Mammary epithelial cell (primary cell): ENCODE measurements at places on chromosomes 6 and 20. TPM values are rescaled to one million over a fixed set of nuclear protein-coding genes. Genes with fewer than 3 reads are reported as not detected.

SCUBE3 gene
- total RNA-seq, result 0.19 TPM in 1 of 2 replicates, not detected in the other

IRAK1BP1 gene
- total RNA-seq, result 8.0 TPM

DNA sequence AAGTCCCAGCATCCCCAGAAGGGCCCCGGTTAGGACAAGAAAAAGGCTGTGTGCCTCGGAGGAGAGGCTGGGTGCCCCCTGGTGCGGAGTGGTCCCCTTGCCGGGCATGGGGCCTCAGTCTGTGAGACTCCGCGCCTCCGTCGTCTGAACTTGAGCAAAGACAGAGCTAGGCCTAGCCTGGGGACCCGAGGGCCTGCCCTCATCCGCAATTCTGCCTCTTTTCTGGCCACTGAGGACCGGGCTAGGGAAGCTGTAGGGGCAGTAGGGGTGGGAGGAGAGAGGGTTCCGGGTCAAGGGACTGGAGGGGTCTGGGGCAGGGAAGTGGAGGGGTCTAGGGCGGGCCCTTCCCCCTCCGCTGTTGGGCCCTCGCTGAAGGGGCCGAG, 550 bp upstream of the HSPA12B start:
- DNase-seq, result no peak

PPP1R18 gene
- 35.2 TPM for total RNA-seq

SLC26A8 gene
- total RNA-seq, result not detected in 2 replicates

PLA2G7 gene
- total RNA-seq, result 3.0 and 5.9 TPM in 2 replicates

BMP5 gene
- not detected for total RNA-seq

- DNase-seq, result no peak
Measured at GRCh38 chr6:34020807-34021553, 124.9 kb downstream of the GRM4 start.

GRCh38 chr6:140620496-140620895, 1246.0 kb upstream of the CITED2 start:
- DNase-seq, result no peak

DNA sequence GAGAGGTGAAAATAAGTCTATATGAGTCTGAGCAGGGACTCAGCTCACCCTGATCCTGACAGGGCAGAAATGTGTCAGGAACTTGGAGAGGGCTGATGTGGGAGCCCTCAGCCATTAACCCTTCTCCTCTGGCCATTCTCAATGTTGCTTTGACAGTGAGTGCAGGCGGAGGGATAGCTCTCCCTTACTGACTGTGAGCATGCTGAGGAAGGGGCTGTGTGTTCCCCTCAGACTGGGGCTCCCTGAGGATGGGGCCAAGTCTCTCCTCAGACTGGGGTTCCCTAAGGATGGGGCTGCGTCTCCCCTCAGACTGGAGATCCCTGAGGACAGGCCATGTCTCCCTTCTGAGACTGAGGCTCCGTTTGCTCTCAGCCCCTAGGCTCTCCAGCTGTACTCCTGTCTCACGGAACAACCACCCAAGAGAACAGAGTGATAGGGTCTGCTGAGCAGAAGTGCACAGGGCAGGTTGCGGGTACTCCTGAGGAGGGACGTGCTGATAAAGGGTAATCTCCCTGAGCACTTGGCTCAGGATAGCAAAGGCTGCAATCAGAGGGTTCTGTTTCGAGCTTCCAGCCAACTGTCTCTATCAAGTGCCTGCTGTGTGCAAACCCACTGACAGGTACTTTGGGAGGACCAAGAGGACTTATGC, 141.0 kb downstream of the MRPL14 start:
- no peak for DNase-seq

GRCh38 chr20:50506270-50506579, 4.0 kb upstream of the PTPN1 start:
- DNase-seq, result no peak

DNA sequence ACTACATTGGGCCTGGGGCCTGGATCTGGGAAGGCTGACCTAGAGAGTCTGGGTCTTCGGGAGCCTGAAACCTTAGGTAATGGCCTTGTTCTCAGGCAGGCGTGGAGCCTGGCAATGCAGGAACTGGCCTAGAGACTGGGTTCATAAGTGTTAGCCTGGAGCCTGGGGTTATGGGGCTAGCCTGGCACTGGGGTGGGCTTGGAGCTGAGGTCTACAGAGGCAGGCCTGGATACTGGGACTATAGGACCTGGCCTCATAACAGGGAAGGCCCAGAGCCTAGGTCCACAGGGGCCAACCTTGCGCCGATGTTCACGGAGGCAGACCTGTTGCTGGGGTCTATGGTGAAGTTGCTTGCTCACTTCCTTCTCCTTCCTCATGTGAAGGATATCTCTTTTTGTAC, 843.8 kb upstream of the GJE1 start:
- no peak for DNase-seq

DNA sequence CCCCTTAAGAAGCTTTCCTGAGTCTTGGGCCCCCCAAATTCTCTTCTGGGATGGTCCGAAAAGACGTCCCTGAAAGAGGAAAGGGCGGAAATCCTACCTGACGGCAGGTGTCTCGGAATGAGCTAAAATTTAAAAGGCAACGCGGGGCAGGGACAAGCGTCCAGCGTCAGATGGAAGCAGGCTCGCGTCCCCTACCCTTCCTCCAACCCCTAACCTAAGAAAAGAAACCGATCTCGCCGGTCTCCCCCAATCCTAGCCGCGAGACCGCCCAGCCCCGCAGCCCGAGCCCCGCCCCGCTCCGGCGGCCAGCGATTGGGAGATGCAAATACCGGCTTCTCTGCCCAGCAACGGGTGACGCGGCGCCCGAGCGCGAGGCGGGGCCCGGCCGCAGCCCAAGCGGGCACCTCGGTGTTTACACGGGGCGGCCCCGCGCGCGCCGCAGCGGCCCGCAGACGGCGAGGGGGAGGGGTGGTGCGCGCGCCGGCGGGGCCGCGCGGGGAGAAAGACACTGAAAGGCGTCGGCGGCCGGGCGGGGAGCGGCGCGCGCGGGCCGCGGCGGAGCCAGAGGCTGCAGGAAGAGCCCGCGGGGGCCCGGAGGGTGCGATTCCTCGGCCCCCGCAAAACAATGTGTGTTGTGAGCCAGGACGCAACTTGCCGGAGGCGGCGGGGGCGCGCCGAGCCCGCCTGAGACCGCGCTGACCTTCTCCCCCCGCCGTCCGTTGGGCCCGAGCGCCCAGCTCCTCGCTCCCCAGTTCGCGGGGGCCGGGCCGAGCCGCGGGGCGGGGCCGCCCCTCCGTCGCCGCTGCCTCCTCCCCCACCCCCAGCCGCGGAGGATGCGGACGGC, at the start of gene SOX12:
Gene SOX12, plus strand, starts transcription at position 508 of the 844 bp plus-strand sequence. CDS start 373 bp downstream, outside the sequence.
- peak; percentile 83 for DNase-seq

GRCh38 chr6:8513174-8513573, 77.8 kb upstream of the SLC35B3 start:
- DNase-seq, result peak; percentile 71

DNA sequence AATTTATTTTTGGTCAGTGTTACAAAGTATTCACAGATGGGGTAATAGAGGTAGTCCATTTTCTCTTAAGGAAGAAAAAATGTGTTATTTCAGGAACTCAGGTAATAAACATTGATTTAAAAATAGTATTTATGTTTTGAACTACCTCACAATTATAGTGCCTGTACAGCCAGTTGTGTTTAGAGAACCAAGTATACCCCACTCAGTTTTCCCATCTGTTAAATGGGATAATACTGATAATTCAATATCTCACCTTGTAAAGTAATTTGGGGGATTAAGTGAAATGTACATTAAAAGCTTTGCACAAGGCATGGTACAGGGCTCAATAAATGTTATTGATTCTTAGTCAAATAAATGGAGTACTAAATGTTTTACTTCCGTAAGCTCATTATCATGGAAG, 4.7 kb downstream of the ZNF451 start:
- DNase-seq, result no peak

- peak; percentile 17 for DNase-seq
Measured at GRCh38 chr20:22346716-22347115, 237.7 kb downstream of the FOXA2 start.
